ENCODE measurements at places on chromosomes 11 and 22.

DNA sequence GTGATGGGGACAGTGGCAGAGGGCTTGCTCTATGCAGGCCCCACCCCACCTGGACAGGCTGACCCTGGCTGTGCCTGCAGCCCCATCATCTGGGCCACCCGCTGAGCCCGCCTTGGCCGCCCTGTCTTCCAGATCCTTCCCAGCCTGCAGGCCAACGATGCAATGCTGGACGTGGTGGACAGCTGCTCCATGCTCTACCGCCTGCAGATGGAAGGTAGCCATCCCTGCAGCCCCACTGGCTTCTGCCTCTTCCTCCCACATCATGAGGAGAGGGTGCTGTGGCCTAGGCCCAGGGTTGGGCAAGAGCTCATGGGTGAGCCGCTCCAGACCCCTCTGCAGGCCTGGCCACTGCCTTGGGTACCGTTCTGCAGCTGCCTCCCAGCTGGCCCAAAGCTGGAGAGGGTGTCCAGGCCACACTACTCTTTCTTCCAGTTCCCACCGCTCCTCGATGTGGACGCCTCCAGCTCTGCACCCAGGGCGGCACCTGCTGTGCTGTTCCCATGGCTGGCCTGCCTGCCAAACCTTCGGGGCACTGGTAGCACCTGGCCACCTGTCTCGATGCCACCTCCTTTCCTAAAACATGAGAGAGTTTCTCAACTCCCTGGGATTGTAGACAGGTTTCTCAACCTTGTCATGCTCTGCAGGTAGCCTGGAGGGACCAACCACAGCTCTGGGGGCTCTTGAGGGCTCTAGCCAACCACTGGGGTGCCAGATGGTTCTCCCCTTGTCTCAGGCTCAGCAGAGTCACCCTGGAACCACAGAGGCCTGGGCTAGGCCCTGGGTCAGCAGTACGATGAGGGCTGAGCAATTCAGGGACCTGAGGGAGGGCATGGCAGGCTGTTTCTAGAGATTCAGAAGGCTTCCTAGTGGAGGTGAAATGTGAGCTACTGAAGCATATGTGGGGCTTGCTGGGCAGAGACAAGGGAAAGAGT is 9.5 kb upstream of the GTSE1 start:
- no peak for DNase-seq

- DNase-seq = no peak
These were observed 389.0 kb downstream of the TBC1D22A start for GRCh38 chr22:47151490-47151889.

GRCh38 chr22:32815059-32815458 is 13.6 kb downstream of the TIMP3 start:
- DNase-seq = no peak

DNA sequence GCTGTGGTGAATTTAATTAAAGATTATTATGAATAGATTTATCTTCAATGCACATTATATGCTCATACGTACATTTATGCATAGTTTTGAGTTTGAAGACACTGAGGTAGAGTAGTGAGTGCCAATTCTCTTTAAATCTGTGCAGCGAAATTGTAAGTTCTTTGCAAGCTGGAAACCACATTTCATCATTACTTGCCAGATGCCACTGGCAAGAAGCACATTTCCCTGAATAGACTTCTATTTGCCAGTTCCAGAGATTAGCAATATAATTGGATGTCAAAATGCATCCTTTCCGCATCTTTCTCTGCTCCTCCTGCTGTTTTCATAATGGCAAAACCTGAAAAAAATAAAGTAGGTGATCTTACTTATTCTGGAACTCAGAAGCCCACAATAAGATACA is 448.0 kb downstream of the LUZP2 start:
- DNase-seq = no peak

- DNase-seq = peak; percentile 53
These were observed 49.3 kb upstream of the CLPB start for GRCh38 chr11:72483412-72484186.

DNA sequence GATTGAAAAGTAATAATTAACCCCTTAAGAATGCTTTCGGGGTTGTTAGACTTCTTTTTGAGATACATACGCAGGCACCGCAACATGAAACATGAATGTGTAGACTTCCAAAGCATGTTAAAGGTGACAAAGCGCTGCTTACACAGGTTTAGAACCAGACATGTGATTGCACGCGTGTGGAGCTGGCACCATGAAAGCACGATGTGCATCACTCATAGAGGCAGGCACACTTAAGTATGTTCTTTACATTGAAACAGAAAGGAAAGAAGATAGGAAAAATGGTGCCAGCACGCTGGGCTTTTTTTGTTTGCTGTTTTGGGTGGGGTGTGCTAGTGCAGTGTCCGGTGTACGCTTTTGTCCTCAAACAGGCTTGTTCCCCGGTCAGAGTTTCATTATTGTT is 83.6 kb upstream of the PPARA start:
- DNase-seq = peak; percentile 54

- DNase-seq = no peak
These were observed 204.4 kb downstream of the FAM76B start for GRCh38 chr11:95585069-95585751.

DNA sequence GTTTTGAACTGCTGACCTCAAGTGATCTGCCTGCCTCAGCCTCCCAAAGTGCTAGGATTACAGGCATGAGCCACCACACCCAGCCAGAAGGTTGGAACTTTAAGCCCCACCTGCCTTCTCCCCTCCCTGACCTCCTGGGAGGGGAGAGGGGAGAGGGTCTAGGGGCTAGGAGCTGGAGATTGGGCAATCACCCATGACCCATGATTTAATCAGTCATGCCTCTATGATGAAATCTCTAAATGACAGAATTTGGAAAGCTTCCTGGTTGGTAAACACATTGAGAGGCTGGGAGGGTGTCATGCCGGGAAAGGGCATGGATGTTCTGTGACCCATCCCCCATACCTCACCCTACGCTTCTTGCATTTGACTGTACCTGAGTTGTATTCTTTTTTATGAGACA is 17.1 kb upstream of the TFIP11 start:
- no peak for DNase-seq

DNA sequence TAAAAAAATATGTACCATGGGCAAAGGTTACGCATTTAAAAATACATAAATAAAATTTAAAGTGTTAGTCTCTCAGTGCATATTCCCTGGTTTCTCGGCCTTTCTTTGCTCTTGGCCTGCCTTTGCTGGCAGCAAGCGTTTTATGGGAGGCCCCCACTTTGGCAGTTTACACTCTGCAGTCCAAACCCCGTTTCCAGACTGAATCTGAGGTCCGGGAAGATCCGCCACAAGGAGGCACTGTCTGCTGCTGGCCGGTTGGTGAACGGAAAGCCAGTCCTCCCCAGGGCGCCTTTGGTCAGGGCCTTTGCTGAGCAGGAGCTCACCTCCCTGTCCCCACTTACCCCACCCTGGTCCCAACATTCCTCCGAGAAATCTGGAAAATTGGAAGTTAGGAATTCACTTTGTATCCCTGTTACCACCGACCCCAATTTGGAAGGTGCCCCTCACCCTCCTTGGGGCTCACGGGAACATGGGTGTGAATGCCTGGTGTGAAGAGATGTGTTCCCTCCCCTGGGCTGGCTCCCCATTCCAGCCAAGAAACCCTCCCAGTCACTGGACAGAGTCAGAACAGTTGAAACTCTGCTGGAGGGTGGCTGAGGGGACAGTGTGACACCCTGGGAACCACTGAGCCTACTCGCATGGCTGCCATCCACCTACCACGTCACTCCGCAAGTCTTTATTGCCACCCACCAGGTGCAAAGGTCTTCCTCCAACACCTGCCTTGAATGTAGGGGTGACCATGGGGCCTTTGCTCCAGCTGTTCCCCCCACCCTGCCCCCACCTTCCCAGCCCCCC is 9.4 kb upstream of the SF1 start:
- peak; percentile 77 for DNase-seq

DNA sequence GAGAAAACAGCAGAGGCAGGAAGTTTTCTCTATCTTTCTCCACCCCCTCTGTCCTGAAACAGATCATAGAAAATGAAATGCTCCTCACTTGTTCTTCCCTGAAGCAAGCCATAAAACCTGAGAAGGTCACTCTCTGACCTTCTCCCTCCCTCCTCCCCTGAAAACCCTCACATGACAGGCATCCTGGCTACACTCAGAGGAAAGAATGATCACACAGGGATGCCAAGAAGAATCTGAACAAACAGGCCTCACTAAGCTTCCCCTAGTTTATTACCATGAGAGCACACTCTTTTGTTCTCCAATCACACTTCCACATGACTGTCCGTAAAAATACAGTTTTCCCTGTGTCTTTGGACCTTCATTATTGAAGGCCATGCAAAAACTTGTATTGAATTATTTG is 300.1 kb downstream of the BUD13 start:
- DNase-seq = no peak

DNA sequence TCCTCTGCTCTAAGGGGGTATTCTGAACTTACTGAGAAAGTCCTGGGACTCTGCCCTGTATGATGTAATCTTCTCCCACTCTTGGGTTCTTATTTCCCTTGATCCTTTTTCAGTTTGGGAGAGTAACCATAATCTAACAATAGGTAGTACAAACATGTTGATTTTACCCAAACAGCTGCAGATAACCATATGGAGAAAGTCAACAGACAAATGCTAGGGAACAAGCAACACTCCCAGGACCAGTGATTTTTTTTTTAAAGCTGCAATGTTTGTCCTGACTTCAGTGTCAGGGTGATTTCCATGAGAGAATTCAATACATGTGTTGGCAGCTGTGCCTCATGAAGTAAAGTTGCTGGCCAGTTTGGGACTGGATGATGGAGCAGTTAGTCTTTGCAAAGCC is 156.5 kb downstream of the FCHSD2 start:
- peak; percentile 82 for DNase-seq

- no peak for DNase-seq
These were observed 53.5 kb downstream of the ENTHD1 start for GRCh38 chr22:39839917-39840510.

- no peak for DNase-seq
These were observed 526.6 kb downstream of the MN1 start for GRCh38 chr22:27274770-27275449.

DNA sequence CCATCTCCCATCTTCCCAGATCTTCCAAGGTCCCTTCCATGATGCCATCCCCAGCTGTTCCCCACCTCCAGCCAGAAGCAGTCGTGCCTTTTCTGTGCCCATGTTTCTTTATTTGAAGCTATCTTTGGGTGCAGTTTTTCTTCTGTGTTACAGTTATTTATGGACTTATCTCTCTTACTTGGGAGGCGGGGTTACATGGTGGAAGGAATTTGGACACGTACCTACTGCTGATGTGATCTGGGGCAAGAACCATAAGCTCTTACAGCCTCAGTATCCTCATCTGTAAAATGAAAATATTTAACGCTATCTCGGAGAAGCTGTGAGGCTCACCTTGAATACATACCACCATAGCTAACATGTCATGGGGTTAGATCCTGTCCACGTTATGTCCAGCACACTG is 98.9 kb downstream of the ZBTB16 start:
- DNase-seq = no peak

DNA sequence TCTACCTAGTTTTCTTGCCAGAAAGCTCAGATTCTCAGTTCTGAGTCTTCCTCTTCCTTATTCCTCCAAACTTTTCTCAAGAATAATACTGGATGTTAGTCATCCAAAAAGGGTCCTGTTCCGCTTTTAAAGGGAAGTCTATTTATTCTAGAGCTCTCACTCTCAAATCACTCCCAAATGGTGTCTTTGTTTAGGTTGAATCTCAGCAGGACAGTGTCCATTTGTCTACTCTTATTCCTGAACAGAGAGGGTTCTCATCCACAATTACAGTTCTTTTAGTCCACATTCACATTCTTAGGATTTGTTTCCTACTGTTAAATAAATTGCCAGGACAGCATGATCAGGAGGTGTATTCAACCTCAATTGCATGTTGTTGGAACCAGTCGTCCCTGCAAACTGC is 61.3 kb downstream of the MUC15 start:
- no peak for DNase-seq

DNA sequence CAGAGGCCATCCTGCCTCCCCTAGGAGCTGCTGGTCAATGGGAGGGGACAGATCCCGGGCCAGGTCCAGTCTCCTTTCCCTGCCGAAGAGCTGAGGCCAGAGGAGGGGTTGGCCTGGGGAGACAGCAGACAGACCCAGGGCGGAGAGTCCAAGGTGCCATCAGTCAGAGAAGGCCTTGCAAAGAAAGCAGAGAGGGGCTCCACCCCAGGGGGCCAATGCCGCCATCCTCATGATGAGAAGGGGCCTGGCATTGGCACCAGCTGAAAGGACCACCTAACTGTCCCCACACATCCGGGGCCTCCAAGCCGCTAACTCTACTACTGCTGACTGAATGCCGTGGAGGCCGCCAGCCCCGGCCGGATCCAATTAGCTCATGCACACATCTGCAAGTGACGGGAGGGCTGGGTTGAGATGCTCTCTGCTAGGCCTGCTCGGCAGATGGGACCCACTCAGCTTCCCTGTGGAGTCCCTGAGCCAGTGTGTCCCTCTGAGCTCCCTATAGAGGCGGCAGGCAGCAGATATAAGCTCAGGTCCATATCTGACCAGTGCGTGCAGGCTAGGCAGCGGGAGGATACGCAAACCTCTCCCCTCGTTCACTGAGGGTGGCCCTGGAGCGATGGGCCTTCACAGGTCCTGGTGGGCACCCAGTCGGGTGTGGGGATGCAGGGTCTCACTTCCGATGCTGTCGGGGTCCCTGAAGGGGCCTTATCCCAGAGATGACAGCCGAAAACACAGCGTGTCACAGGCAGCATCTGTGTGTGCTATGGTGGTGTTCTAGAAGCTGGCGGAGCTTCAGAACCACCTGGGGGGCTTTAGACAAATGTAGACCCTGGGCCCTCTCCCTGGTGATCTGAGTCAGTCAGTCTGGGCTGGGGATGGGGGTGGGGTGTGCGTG is 183.9 kb downstream of the CTTN start:
- DNase-seq = no peak

DNA sequence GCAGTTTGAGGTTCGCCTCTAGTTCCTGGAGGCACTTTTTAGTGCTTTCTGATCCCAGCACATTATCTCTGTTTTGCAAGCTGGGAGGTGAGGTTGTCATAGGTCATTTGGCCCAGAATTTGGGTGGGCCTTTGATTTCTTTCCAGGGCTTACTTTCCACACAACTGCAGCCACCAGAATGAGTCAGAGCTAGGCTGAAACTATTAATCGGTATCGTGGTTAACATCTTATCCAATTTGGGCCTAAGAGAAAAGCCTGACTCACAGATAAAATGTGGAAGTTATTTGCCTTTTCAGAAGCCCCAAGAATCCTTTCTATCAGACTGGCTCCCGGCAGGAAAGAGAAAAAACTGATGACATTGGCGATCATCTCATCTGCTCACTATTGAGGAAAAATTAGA is 166.4 kb downstream of the KIRREL3 start:
- no peak for DNase-seq

All from DMS53 (cell line).